Psoas muscle (tissue), 8 donors: ENCODE measurements at places on chromosomes 1 and 21. TPM values are rescaled to one million over a fixed set of nuclear protein-coding genes. Genes with fewer than 3 reads are reported as not detected.

COL18A1 gene
- polyA plus RNA-seq: 11.3 TPM

LHX8 gene
- polyA plus RNA-seq: not detected

OR2T1 gene
- polyA plus RNA-seq: not detected

LCK gene
- polyA plus RNA-seq: 0.10 TPM

OPTC gene
- not detected for polyA plus RNA-seq

HTR6 gene
- not detected for polyA plus RNA-seq

SPATA46 gene
- polyA plus RNA-seq: not detected

NBPF4 gene
- not detected for polyA plus RNA-seq

C1QTNF12 gene
- 0.98 TPM for polyA plus RNA-seq

GBP7 gene
- polyA plus RNA-seq: not detected

IVL gene
- not detected for polyA plus RNA-seq

OR2G6 gene
- polyA plus RNA-seq: not detected

IL10 gene
- 0.22 TPM for polyA plus RNA-seq

RAP1GAP gene
- polyA plus RNA-seq: 0.04 TPM

PRAMEF11 gene
- polyA plus RNA-seq: not detected

PPFIA4 gene
- polyA plus RNA-seq: 28.3 TPM

REN gene
- polyA plus RNA-seq: not detected

TSPEAR gene
- polyA plus RNA-seq: not detected

S100A5 gene
- polyA plus RNA-seq: not detected

CYP4A22 gene
- not detected for polyA plus RNA-seq

DPT gene
- polyA plus RNA-seq: 8.5 TPM

THEM5 gene
- polyA plus RNA-seq: not detected

TMPRSS15 gene
- not detected for polyA plus RNA-seq

HSPB7 gene
- polyA plus RNA-seq: 1,867 TPM

PRR9 gene
- polyA plus RNA-seq: not detected

C1QB gene
- polyA plus RNA-seq: 14.8 TPM

FCRL1 gene
- not detected for polyA plus RNA-seq

ACBD6 gene
- polyA plus RNA-seq: 14.9 TPM

CRYAA gene
- polyA plus RNA-seq: not detected

PLA2G2C gene
- not detected for polyA plus RNA-seq

PDZK1 gene
- not detected for polyA plus RNA-seq

DNAJC28 gene
- polyA plus RNA-seq: 7.6 TPM

UBE2U gene
- not detected for polyA plus RNA-seq

KCNH1 gene
- polyA plus RNA-seq: 0.17 TPM

CD53 gene
- 6.5 TPM for polyA plus RNA-seq

HSD3B1 gene
- polyA plus RNA-seq: not detected

PLPP3 gene
- 69.1 TPM for polyA plus RNA-seq

MIXL1 gene
- polyA plus RNA-seq: not detected

ACOT11 gene
- polyA plus RNA-seq: 0.93 TPM

NEXN gene
- 31.6 TPM for polyA plus RNA-seq

GPR137B gene
- polyA plus RNA-seq: 0.77 TPM

OR14K1 gene
- not detected for polyA plus RNA-seq

TPTE gene
- polyA plus RNA-seq: not detected

URB2 gene
- polyA plus RNA-seq: 4.7 TPM
